Muscle of leg (tissue), 16 donors: ENCODE measurements at places on chromosomes 3 and 15.

GRCh38 chr15:67156426-67156825 lies 91.0 kb downstream of the SMAD3 start:
- no peak for DNase-seq

- peak; percentile 48 for DNase-seq
Observed at GRCh38 chr15:45205192-45205591, 17.4 kb upstream of the SHF start.

GRCh38 chr3:107523539-107524325 lies 970 bp downstream of the BBX start:
- DNase-seq: peak; percentile 80

DNA sequence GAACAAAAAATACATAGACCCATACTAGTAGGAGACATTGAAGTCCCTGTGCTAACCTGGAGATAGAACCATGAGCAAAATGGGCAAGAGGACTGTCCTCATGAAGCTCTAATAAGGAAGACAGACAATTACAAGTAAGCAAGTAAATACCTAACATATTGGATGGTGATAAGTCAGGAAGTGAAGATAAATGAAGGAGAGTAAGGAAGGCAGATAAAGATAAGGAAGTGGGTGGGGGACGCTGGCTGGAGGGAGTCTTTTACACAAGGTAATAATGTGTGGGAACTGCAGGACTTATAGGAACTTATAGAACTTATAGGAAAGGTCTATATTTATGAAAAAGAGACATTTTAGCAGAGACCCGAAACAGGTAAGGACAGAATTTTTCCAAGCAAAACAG lies 148.9 kb upstream of the ABI3BP start:
- DNase-seq: no peak

GRCh38 chr3:56829533-56829932 lies 27.8 kb upstream of the ARHGEF3 start:
- DNase-seq: no peak

DNA sequence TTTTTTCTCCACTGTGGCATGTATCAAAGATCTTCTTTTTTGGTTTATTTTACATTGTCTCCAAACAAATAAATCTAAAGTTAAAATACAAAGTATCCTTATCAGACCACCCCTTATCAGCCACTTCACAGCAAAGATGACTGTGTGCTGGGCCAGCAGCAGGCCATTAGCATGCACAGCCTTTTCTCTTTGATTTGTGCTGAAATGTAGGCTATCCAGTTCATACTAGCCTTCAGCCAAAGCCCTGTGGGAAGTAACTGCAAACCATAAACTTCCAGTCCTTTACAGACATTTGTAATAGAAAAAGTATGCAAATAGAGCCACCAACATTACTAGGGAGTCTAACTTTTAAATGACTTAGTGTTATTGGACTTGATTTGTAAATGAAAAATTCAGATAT lies 816.3 kb downstream of the FHIT start:
- DNase-seq: peak; percentile 14

DNA sequence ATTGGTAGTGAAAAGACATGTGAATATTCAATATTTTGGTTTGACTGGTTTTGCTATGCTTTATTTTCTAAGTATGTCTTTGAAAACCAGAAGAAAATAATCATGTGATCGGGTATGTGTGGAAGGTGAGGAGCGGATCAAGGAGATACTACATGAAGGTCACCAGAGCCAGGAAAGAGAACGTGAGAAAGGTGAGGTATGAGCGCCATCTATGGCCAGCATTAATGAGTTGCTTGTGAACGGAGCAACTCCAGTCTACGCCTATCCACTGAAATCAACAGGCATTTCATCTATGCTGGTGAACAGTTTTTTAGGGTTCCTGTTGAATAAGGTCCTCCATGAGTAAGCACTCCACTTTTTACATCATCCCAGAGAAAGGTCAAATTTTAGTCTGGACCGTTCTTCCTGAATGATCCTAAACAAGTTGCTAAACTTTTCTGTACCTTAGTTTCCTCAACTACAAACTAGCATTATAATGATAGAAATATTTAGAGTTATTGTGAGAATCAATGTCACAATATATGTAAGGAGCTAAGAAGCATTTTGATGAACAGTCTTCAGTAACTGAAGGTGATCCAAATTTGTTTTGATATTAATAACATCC lies 1435.2 kb upstream of the CADM2 start:
- peak; percentile 68 for DNase-seq

DNA sequence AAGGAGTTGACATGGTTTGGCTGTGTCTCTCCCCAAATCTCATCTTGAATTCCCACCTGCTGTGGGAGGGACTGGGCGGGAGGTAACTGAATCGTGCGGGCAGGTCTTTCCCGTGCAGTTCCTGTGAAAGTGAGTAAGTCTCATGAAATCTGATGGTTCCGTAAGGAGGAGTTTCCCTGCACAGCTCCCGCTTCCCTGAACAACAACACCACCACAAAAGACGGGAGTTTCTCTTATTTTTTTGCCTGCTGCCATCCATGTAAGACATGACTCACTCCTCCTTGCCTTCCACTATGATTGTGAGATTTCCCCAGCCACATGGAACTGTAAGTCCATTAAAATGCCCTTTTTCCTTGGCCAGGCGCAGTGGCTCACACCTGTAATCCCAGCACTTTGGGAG lies 22.7 kb downstream of the XXYLT1 start:
- DNase-seq: no peak

- peak; percentile 85 for DNase-seq
Observed at GRCh38 chr15:40217166-40217824, 21.6 kb upstream of the PAK6 start.

DNA sequence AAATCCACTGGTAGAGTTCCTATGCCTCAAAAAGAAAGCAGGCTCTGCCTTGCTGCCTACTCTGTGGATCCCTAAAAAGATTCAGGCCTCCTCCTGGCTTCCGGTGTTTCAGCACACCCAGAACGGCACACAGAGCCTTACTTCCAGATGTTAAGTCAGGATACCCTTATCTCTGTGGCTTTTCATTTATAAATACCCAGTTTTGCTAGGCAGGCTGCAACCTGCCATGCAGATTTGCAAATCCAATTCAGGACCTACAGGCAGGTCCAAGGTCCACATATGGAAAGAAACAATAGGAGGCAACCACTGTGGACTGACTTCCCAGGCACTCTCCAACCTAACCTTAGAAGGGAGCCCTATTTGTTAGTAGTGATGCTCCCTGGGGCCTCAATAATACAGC lies 30.7 kb downstream of the EFL1 start:
- DNase-seq: no peak

- DNase-seq: peak; percentile 66
Observed at GRCh38 chr3:159260049-159260662, 458.3 kb downstream of the MFSD1 start.

GRCh38 chr3:147903026-147903425 lies 493.9 kb downstream of the ZIC1 start:
- DNase-seq: peak; percentile 28

GRCh38 chr3:76034649-76035048 lies 249.3 kb upstream of the ZNF717 start:
- DNase-seq: no peak

DNA sequence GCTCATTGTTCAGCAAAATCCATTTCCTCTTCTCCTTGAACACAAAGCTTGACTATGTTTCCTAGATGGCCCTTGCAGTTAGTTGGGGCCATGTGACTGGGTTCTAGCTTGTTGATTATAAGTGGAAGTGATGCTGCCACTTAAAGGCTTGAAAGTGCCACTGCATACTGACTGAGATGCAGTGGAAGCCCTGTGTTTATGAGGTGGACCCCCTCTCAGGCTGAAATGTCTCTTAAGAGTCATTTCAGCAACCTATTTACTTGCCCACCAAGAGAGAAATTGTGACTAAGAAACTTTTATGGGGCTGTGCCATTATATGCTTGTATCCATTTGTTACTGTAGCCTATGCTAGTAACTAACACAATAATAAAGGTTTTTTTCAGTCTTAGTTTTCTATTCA lies 8.4 kb upstream of the ANP32A start:
- DNase-seq: peak; percentile 57

GRCh38 chr15:95401587-95401986 lies 928.9 kb upstream of the NR2F2 start:
- DNase-seq: peak; percentile 61

- DNase-seq: no peak
Observed at GRCh38 chr3:133380481-133381225, 19.2 kb upstream of the BFSP2 start.

DNA sequence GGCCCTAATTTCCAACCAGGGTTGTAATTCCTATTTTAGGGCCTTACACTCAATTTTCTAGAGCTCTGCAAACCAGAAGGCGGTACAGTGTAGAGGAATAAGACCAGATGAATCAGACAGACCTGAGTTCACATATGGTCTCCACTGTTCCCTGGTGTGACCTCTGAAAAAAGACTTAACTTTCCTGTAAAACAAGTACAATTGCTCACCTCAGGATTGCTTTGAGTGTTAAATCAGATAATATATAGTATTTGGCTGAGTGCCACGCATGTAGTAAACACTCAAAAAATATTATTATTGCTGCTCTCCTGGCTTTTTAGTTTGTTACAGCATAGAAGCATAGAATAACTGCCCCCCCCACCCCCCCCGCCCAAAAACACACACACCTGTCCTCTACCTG lies 51.0 kb upstream of the STT3B start:
- no peak for DNase-seq

GRCh38 chr3:182618085-182618732 lies 175.1 kb upstream of the ATP11B start:
- DNase-seq: peak; percentile 70

DNA sequence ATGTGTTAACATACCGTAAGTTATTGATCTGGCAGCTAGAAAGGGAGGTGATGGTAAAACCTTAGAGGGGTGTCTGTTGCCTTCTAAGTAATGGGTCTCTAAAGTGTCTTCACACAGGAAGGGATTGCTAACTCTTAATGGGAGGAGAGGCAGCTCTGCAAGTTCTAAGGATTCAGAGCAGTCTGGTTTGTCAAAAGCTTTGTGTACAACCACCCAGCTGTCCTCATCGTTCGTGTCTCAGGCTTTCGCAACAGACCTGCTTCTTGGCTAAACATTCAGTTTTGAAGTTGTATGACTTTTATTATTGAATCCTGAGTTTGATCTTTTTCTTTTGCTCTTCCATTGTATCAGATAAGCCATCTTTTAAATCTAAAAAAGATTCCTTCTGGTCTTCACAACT lies 404.9 kb downstream of the SQOR start:
- no peak for DNase-seq

DNA sequence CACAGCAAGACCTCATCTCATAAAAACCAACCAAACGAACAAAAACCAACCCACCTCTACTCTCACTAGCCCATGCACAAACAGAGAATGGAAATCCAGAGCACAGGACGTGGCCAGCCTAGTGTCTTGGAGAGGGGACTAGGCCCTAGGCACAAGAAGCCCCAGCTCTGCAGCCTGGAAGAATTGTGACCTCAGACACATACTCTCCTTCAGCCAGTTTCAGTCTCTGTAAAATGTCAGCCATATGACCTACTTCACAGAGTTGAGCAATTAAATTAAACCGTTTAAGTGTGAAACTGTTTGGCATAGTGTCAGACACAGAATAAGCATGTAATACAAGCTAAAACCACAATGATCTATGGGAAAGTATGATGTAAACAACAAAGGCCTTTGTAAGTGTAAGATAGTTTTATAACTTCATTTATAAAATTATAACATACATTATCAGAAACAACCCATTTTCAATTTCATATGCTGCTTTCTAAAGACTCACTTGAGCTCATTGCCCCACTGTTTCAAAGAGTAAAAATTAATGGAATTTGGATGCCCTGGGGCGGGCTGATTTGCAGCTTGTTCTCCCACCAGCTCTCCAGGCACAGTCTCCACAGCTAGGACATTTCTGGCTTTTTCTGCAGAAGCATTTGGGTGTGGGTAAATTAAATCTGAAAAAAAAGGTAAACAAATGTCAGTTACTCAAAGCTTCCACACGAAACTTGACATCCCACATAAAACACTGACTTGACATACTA lies 32.9 kb downstream of the TBC1D2B start:
- peak; percentile 57 for DNase-seq

DNA sequence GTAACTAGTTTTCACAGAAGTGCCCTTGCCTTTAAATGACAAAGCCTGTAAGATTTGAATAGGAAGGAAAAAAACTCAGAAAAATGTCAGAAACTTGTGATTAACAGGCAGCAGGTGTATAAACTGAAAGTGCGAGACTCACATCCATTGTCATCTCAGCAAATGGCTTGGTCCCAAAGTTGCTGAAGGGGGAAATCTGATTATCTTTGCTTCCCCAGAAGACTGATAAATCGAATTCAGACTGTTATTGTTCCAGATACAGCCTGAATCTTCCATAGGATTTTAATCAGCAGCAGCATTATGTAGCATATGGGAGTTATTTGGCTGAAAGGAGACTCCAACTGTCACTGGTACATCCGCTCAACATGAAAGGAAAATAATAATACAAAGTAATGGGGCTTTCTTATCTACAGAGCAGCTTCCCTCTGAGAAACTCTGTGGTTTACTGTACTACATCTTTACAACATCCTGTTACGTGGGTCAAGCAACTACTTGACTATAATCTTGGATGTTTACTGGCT lies 550.4 kb upstream of the CCDC54 start:
- DNase-seq: peak; percentile 82

GRCh38 chr3:22364851-22365250 lies 613.8 kb upstream of the ZNF385D start:
- no peak for DNase-seq

DNA sequence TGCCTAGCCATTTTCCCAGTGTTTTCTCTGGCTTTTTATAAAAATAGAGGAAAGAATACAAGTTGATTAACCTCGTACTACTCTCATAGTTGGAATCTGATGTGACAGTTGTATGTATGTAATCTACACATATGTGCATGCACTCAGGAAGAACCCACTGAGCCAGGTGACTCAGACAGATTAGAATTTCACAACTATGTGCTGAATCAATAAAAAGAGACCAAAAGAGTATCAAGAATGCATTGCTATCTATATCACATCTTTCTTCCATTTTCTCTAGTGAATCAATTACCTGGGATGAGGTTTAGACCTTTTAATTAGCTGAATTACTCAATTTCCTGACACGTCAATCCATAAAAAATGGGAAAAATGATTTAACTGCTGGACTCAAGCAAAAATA lies 319.3 kb upstream of the ATP10A start:
- DNase-seq: no peak

GRCh38 chr3:56885453-56885852 lies 83.7 kb upstream of the ARHGEF3 start:
- peak; percentile 81 for DNase-seq

GRCh38 chr3:195388380-195388779 lies 54.4 kb downstream of the ACAP2 start:
- no peak for DNase-seq

DNA sequence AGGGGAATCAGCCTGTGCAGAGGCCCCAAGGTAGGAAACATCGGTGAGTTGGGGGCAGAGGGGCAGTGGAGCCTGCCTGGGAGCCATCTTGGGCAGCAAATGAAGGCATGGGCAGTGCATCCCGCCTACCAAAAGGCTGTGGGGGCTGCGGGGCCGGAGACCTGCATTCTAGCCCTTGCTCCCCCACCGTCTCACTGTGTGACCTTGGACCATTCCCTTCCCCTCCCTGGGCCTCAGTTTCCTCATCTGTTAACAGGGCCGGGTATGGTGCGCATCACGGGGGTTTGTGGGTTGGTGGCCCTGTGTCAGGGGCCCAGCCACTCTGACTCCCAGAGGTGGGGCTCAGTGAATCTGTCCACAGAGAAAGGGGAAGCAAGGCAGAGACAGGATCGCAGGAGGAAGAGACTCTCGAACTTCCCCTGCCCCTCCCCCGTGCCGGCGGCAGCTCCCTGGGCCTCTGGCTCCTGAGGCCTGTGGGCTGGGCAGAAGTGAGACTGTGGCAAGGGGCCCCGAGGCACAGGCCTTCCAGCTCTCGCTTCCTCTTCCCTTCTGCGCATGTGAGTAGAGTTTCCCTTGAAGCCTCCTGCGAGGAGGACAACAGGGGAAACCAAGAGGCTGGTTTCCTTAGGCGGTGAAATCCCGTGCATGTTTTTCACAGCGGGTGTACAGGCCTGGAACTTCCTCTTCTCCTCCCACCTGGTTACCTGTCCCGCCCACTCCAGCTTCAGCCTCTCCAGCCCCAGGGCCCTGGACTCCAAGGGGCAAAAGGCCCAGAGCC lies 42.9 kb downstream of the IDH2 start:
- DNase-seq: peak; percentile 89
